Activated gamma-delta T cell treated with Interleukin-2 at 50 U/mL for 16 hours (primary cell): ENCODE measurements at places on chromosomes 16 and 17.

- DNase-seq, result no peak
These were observed 347.3 kb upstream of the CDH11 start for GRCh38 chr16:65469116-65469515.

DNA sequence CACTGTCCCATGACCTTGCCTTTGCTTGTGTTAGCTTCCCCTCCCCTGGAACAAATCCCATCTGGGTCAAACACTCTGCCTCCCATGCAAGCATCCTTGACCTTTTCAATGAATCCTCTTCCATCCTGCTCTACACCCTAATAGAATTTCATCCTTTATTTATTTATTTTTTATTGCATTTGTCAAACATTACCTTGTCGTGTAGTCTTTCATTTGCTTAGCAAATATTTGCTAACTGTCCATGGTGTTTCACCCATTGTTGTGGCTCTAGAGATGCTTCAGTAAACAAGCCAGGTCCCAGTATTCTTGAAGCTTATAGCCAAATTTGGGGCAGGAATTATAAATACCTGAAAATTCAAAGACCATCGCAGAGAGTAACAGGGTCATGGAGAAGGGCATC, 51.0 kb upstream of the MRTFB start:
- DNase-seq, result no peak

- DNase-seq, result no peak
These were observed 421.5 kb downstream of the SOX9 start for GRCh38 chr17:72542317-72542716.

DNA sequence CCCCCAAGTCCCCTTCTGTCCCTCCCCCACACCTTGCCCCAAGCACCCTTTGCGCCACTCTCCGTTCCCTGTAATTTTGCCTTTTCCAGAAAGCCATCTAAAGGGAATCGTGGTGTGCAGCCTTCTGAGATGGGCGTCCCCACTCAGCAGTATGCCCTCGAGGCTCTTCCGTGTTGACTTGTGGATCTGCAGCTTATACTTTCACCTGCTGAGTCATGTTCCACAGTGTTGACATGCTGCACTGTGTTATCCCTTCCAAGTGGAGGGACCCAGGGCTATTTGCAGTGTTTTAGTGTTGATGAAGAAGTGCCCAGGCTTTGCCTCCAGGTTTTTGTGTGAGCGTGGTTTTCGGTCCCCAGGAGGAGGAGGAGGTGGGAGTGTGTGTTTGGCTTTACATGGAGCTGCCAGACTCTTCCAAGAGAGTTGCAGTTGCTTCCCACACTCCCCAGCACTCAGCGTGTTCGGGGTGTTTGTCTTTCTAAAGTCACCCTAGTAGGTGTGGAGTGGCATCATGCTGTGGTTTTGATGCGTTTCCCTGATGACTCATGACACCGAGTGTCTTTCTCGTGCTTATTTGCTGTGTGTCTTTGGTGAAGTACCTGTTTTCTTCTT, 32.1 kb upstream of the JPT2 start:
- peak; percentile 36 for DNase-seq

- no peak for DNase-seq
These were observed 7.5 kb upstream of the JUP start for GRCh38 chr17:41793784-41794539.

DNA sequence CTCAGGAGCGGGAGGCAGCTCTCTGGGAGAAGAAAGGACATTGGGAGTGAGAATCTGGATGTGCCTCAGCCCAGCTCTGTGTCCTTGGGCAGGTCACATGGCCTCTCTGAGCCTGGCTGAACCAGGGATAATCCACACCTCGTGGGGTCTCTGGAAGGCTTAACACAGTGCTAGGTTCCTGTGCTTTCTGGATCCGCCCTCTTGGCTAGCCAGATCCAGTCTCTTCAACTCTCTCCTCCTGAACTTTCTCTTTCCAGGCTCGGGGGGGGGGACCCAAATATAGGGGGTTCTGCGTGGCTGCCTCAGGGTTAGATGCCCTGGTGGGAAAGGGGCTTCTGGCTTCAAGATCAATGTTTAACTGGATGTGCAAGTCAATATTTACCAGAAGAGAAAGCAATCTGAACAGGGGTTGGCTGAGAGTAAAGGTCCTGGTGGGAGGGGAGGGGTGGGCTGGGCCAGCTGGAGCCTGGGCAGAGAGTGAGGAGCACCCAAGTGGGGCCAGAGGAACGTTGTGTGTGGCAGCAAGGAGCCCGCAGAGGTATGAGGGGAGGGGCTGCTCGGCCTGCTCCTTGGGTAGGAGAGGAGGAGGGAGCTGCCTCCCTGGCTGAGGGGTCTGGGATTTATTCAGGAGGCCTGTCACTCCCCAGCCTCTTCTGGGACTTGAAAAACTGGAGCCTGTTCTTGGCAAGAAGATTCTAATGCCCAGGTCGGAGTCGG, at the start of gene SERPINF2:
Gene SERPINF2, plus strand, starts transcription at position 501 of the 717 bp plus-strand sequence. CDS start 2,125 bp downstream, outside the sequence.
- no peak for DNase-seq

- no peak for DNase-seq
These were observed 6.8 kb downstream of the ZNF207 start for GRCh38 chr17:32356750-32357149.

- DNase-seq, result no peak
These were observed 392 bp downstream of the ZNF213 start for GRCh38 chr16:3135126-3135715.

- DNase-seq, result no peak
These were observed at the start of gene GP1BA for GRCh38 chr17:4931963-4932362. GP1BA (plus strand) TSS chr17:4932277; CDS start chr17:4932605, 328 bp downstream.

DNA sequence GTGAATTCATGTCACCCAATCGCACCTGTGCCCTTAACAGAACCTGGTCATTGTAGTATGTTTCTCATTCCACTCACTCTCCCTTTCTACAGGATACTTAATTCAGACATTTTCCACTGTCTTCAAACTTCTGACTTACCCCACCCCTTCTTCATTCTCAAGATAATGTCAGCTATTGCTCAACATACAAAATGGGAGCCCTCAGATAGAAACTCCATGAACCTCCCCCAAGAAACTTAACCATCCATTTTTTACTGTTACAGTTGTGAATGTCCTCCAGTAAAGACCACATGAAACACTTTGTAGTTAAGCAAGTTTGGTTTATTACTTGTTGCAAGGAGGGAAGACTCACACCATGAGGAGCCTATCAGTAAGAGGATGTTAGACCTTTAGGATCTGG, 22.1 kb upstream of the ARHGAP17 start:
- no peak for DNase-seq

- DNase-seq, result no peak
These were observed 19.3 kb downstream of the SHMT1 start for GRCh38 chr17:18344021-18344420.

GRCh38 chr16:53966821-53967571, 263.0 kb downstream of the FTO start:
- DNase-seq, result no peak
